Cortex of kidney (tissue), 1 donor: ENCODE measurements at places on chromosomes 16 and 17.

DNA sequence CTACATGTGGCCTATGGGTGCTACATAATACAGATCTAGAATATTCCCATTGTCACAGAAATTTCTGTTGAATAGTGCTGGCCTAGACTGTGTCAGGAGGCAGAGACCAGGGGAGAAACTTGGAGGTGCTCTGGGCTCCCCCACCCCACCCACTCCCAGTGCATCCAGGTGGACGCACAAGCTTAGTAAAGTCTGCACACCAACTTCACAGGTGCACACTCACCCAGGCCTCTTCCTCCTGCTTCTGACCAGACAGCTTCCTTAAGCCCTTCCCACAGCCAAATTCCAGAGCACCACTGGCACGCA lies 7.6 kb upstream of the CNP start:
- DNase-seq, result no peak

DNA sequence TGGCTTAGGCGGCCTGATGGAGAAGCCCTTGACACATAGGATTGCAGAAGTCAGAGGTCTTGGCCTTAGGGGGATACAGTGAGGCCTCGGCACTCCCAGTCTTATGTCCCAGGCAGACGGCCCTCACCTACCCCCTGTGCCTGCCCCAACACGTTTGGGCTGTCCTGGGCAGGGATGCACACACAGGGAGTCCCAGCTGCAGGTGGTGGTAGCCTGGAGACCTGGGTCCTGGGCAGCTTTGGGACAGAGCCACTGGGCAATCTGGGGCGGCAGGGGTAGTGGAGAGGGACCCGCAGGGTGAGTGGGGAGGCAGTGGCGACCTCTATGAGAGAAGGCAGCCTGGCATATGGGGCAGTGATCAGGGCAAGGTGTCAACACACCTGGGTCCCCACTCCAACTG lies 48.3 kb downstream of the SDK2 start:
- DNase-seq, result no peak

DNA sequence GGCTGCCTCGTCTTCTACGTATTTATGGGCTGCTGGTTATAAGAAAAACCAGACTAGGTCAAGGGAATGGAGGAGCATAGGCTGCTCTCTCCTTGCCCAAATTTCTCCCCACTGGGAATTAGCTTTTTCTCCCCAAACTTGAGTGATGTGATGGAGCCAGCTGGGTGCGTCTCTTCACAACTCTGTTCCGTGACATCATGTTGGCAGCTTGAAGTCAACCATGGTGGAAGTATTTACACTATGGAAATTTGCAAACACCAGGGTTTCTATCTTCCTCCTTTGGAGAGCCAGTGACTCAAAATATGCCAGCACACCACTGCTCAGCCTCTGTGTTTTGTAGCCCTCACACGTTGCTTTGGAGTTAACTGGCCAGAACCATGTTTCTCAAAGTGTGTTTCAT lies 78.1 kb downstream of the OR1D5 start:
- no peak for DNase-seq

GRCh38 chr16:12257926-12258561 lies 281.5 kb downstream of the SNX29 start:
- DNase-seq, result no peak

GRCh38 chr16:81513204-81514040 lies 68.8 kb downstream of the CMIP start:
- no peak for DNase-seq

DNA sequence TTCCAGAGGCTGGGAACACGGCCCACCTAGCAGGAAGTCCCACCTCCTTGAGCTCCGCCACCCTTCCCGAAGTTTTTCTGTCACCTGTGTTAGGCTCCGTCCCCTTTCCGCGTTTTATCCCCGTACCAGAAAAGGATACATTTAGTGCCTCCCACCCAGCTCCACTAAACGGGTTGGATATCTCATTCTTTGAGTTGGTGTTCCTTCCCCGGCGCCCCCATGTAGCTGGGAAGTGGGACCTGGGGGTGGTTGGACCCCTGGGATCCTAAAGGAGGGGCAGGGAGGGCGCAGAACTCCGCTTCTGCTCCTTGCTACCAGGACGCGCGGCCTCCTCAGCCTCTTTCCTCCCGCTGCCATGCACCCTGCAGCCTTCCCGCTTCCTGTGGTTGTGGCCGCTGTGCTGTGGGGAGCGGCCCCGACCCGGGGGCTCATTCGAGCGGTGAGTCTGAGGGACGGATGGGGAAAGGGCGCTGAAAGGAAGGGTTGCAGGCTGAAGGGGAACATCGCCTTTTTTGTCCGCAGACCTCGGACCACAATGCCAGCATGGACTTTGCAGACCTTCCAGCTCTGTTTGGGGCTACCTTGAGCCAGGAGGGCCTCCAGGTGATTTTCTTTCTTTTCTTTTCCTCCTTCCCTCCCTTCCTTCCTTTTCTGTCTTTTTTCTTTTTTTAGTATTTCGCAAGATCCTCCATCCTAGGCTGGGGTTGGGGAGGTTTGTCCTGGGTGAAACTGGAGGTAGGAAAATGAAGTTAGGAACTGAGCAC lies 669 bp downstream of the RNF167 start:
- DNase-seq, result no peak

- no peak for DNase-seq
Observed at GRCh38 chr16:19980632-19981265, 92.9 kb downstream of the GPR139 start.

GRCh38 chr16:81623365-81624102 lies 155.6 kb upstream of the PLCG2 start:
- no peak for DNase-seq

GRCh38 chr17:39170109-39170508 lies 4.1 kb upstream of the ARL5C start:
- no peak for DNase-seq

GRCh38 chr16:64346080-64346479 lies 775.8 kb downstream of the CDH11 start:
- DNase-seq, result no peak

DNA sequence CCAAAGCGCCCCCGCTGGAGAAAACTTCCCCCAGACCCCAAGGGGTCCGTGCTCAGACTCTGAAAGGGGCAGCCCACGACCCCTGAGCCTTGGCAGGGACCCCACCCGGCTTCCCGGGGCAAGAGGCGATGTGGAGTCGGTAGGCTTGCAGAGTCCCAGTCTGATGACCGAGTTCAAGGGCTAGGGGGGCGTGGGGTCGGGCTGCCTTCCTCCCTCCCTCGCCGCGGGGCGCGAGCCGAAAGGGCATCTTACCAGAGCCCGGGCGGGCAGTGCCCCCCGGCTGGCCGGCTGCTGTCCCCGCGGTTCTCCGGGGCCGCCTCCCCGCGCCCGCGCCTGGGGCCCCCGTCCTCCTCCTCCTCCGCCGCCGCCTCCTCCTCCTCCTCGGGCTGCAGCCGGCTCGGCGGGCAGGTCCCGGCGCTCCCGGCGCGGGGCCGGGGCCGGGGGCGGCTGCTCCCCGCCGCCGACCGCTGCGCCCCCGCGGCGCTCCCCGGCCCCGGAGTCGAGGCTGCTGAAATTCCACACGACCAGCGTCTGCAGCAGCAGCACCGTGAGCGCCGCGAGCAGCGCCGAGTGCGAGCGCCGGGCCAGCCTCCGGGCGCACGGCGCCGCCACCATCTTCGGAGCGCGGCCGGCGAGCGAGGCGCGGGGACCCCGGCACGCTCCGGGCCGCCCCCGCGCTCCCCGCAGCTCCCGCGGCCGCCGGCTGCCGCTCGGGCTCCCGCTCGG lies 415 bp downstream of the XYLT1 start:
- no peak for DNase-seq

DNA sequence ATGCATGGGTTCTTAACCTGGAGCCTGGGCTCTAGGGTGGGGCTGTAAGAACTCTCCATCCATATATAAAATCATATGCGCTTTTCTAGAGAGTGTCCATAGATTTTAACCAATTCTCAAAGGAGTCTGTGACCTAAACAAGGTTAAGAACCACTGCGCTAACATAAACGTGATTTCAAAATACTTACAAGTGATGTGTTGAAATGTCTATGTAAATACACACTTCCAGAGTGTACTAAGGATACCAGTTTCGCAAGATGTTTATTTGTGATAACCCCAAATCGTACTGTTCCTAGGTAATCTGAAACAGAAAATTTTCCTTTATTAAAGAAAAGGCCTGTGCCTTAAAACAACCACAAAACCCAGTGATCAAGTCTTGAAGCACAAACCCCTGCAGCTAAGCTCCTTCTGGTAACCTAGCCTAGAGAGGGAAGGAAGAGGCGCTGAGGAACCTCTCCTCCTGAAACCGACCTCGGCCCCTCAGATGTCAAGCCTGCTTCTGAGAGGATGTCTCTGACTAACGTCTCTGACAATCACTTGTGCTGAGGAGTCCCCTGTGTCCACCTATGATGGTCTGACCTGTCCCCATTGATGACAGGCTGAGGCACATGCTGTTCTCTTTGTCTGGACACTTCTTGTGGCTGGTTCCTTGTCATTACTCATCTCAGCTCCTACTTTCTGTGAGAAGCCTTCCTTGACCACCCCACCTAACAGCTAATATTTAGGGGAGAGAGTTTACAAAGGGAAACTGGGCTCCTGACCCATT lies 32.2 kb downstream of the SNN start:
- DNase-seq, result no peak

- no peak for DNase-seq
Observed at GRCh38 chr17:35982409-35983191, 1.3 kb upstream of the CCL16 start.

GRCh38 chr17:50148226-50149090 lies 2.0 kb downstream of the PPP1R9B start:
- DNase-seq, result no peak

- no peak for DNase-seq
Observed at GRCh38 chr16:47142821-47143676, 696 bp downstream of the NETO2 start.

DNA sequence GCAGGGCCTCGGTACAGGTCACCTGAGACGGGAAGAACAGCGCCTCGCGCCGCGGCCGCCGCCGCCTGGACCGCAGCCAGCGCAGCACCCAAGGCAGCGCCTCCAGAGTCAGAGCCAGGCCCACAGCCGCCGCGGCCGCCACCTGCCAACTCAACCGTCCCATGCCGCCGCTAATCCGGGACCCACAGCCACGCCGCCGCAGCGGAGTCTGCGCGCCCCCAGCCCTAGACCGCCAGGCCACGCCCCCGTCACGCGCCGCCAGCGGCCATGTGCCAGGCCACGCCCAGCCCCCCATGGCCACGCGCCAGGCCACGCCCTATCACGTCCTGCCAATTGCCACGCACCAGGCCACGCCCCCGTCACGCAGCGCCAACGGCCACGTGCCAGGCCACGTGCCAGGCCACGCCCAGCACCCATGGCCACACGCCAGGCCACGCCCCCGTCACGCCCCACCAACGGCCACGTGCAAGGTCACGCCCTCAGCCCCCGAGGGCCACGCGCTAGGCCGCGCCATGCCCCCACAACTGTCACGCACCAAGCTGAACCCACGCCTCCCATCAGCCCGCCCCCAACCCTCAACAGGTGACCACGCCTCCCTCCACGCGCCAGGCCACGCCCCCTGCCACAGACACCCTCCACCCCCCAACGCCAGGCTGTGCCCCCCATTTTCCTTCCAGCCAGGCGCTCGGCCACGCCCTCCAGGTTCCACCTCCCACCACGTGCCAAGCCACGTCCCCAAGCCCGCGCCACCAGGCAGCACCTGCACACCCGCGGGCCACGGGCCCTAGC lies at the start of gene PLD6:
Gene PLD6 (minus strand): TSS at position 210 of the 789 bp plus-strand sequence. CDS start 47 bp downstream, at position 163.
- no peak for DNase-seq

DNA sequence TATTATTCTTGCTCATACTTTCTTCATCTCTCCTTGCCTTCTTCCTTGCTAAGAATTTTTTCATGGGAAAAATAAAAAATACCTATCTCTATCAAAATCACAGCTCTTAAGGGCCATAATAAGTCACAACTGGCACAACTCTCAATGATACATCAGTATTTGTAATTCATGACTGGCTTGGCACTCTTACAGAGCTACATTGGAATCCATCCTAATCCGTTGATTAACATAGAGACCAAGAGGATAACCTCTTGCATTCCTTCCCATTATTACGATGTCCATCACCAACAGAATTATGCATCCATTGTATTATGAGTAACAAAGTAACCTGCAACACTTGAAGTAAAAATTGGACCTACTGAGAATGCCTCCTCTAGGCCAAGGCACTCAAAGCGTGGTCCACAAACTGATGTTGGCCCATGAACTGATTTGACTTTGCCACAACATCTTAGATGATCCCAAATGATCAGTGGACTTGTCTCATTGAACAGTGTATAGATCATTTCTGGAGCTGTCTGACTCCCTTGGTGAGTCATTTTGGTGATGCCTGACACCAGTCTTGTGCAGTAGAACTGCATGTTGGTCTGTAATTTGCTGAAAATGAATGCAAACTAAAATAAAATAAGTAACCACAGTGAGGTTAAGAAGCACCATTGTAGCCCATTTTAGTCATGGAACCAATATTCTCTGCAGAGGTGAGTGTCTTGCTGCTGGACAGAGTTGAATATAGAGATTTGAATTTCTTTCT lies 163.2 kb downstream of the AXIN2 start:
- no peak for DNase-seq

DNA sequence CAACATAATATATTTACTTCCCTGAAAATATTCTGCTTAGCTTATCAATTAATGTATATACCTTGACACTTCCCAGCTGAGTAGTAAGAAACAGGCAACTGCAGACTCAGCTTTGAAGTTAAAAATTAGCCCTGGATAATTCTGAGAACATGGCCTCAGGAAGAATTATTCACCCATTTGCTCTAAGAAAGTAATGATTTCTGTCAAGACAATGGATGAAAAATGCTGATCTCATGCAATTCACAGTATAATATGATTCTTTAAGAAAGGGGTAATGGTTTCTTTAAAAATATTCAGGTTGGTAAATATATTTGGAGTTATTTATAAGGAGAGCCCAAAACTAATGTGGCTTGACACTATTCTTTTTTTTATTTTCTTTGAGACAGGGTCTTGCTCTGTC lies 88.8 kb downstream of the CACNG1 start:
- DNase-seq, result no peak

DNA sequence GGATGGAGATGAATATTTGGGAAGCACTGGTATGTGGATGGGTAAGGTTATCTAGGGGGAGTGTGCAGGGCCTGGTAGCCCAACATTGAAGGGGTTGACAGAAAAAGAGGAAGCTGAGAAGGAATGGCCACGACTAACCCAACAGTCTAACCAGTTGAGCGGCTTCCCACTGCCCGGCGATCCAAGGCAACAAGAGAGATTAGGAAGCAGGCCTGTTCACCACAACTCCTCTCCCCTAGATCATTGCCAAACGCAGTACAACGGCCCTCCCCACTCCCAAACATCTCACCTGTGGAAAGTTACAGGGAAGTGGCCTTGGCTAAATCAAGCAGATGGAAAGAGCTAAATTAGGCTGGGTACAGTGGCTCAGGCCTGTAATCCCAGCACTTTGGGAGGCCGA lies 11.2 kb upstream of the RANGRF start:
- no peak for DNase-seq

DNA sequence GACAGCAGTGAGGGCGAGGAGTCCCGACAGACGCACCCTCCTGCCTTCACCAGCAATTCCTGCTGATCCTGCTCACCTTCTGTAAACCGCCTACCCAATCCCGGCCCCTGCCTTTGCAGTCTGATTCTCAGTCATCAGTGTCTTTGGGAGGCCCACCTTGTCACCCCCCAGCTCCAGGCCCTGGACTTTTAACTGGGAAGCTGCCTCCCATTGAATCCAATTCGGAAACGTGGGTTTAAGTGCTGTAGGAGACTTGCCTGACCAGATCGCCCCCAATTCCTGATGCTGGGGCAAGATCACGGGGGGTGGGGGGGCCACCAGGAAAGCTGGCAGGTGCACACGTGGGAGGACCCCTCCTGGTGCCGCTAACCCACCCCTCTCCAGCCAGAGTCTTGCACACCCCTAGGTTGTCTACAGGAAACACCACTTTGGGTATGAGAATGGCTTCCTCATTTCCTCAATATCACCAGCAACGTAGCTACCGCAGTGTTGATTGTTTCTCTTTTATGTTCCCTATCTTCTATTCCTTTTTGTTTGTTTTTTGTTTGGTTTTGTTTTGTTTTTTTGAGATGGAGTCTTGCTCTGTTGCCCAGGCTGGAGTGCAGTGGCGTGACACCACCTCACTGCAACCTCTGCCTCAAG lies 46.6 kb upstream of the CMIP start:
- no peak for DNase-seq
